ENCODE measurements at places on chromosomes 5 and 9.

DNA sequence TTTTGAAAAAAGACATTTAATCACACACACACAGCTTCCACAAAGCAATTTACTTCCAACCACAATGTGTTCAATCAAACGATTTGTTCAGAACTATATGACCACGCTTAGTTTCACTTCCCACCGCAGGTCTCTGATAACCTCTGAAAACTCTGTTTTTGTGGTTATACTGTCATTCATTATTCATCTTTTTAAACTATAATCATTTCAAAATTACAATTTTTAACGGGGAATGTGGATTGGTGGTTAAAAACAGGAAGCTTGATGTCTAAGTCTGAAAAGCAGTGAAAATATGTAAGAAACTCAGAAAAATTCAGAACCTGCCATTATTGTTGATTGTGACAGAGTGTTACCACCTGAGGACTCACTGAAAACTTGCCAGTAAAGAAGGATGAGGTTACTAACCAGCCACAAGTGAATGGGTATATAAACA, 12.7 kb upstream of the TMEM174 start:
- DNase-seq, result no peak
- no peaks in the 10 kb centered on the region for H3K4me1 ChIP-seq
- H3K4me3 ChIP-seq, result no peak overlapping the region
- H3K36me3 ChIP-seq, result no peaks in the 10 kb centered on the region
- H3K27ac ChIP-seq, result no peak overlapping the region
- no peaks in the 10 kb centered on the region for H3K27me3 ChIP-seq

GRCh38 chr5:124054564-124054963, 542.6 kb downstream of the CSNK1G3 start:
- DNase-seq, result no peak
- H3K27ac ChIP-seq, result no peak overlapping the region
- no peaks in the 10 kb centered on the region for H3K36me3 ChIP-seq
- H3K27me3 ChIP-seq, result no peaks in the 10 kb centered on the region
- H3K4me3 ChIP-seq, result no peak overlapping the region
- H3K4me1 ChIP-seq, result peaks cover 14% of the 10 kb centered on the region

DNA sequence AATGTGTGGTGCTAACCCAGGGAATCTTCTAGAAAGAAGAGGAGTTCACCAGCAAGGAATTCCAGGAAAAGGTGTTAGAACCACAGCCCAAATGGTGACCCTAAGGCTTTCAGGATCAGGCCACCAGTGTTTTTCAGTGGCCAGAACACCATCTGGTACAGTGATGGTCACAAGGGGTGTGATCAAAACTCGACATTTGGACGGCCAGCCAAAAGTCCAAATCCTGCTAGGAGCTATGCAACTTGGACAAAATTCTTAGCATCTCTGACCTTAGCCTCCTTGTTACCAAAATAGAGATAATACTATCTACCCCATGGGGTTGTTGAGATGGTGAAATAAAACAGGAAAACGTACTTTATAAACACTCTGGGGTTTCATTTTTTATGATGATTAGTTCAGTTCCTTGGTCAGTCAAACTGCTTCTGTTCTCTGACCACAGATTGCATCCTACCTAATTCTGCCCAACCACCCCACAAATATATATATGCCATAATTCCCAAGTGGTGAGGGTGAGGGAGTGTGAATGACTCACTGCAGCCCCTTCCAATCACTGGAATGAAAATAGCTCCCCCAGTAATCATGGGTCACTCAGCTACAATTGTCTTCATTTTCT, 210.3 kb downstream of the CDK5RAP2 start:
- no peak overlapping the region for H3K27ac ChIP-seq
- H3K4me3 ChIP-seq, result no peak overlapping the region
- no peaks in the 10 kb centered on the region for H3K4me1 ChIP-seq
- H3K36me3 ChIP-seq, result no peaks in the 10 kb centered on the region
- no peaks in the 10 kb centered on the region for H3K27me3 ChIP-seq

- H3K4me3 ChIP-seq, result no peak overlapping the region
- no peak overlapping the region for H3K27ac ChIP-seq
- no peaks in the 10 kb centered on the region for H3K4me1 ChIP-seq
Observed at GRCh38 chr5:33701251-33701650, 190.5 kb downstream of the ADAMTS12 start.

DNA sequence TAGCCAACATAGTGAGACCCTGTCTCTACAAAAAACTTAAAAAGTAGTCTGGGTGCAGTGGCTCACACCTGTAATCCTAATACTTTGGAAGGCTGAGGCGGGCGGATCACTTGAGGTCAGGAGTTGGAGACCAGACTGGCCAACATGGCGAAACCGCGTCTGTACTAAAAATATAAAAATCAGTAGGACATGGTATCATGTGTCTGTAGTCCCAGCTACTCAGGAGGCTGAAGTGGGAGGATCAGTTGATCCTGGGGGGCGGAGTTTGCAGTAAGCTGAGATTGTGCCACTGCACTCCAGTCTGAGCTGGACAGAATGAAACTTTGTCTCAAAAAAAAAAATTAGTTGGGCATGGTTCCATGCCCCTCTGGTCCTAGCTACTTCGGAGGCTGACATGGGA, 57.9 kb upstream of the MIER3 start:
- no peaks in the 10 kb centered on the region for H3K36me3 ChIP-seq
- no peaks in the 10 kb centered on the region for H3K4me1 ChIP-seq
- DNase-seq, result no peak

DNA sequence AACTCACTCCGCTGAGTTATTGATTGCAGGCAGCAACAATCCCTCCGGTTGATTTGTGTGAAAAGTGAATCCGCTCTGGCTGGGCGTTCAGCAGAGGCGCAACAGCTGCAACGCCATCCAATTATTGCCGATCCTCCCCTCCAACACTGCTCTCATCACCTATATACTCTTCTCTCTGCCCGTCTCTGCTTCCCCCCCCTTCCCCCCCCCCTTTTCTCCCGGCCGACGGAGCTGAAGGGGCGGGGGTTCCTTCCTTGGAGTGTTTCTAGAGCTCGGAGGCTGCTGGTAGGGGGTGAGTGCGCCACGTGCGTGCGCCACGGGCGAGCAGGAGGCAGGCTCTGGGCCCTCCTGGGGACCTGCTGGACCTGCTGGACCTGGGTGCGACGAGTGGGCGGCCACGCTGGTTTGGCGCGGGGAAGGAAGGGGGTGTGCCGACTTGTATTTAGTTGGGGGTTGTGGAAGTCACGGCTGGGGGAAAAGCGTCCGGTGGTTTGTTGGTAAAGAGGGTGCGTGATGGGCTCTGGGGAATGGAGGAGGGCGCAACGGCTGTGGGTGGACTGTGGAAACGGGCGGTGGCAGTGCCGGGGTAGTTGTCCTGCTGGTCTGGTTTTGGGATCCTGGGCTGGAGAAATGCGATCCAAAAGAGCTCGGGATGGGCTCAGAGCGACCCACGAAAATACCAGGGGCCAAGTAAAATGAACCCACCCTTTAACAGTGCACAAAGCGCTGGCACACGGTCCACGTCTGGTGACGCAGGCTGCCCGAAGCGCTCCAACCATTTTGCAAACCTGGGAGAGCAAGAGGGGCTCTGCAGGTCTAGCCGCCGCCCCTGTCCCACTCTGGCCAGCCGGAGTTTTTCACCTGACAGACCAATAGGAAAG, 6.4 kb upstream of the MEF2C start:
- peaks cover 53% of the 10 kb centered on the region for H3K4me1 ChIP-seq
- DNase-seq, result peak; percentile 86
- peak overlapping the region; percentile 61 for H3K4me3 ChIP-seq
- no peaks in the 10 kb centered on the region for H3K27me3 ChIP-seq
- H3K27ac ChIP-seq, result peak overlapping the region; percentile 87
- H3K36me3 ChIP-seq, result no peaks in the 10 kb centered on the region

DNA sequence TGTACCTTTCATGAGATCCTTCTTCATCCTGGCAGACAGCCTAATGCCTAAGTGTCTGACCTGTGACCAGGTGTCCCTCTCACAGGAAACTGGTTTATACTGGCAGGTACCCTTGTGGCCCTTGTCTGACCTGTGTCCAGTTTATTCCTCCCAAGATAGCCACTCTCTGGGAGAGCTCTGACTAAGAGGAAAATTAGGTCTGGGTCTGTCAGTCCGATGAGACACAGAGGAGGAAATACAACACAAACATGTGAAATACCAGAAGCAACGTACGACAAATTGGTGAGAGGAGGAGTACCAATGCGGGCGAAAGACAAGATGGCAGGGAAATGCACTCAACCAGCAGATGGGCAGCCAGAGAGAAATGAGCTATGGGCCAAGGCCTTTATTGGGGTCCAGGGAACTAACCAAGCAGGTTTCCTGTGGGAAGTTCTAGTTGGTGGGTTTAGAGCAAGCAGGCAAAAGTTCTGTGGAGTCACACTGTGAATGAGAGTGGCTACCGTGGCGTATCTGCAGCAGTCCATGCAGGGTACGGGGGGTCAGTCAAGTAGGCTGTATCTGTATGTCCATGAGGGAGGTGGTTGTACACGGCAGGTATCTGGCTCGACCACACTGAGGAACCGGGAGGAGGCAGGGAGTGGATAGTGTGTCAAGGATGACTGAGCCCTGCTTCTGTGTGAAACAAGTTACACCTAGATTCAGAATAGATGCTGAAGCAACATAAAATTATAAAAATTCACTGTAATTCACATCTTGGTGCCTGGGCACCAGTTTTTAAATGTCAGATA, 109.0 kb downstream of the MLLT3 start:
- H3K4me3 ChIP-seq, result no peak overlapping the region
- peak overlapping the region; percentile 56 for H3K27ac ChIP-seq
- peaks cover 16% of the 10 kb centered on the region for H3K4me1 ChIP-seq
- no peak for DNase-seq

DNA sequence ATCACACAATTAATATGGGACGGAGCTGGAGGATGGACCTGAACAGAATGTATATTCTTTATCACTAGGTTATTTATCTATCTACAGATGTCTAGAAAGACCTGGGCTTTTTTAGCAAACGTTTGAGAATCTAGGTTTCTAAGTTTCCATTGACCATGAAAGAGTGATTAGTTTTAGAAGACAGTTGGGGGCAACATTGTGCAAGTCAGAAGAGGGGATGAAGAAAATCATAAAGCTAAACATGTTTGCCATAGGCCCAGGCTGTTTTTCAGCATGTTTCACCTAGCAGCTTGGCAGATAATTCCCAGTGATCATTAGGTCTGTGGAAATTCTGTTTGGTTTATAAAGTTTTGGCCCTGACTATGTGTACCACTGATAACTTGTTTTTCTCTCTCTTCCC, 44.1 kb upstream of the CDKN2B start:
- no peak overlapping the region for H3K4me3 ChIP-seq
- no peak for DNase-seq
- H3K27ac ChIP-seq, result no peak overlapping the region
- H3K36me3 ChIP-seq, result no peaks in the 10 kb centered on the region
- no peaks in the 10 kb centered on the region for H3K27me3 ChIP-seq
- no peaks in the 10 kb centered on the region for H3K4me1 ChIP-seq

DNA sequence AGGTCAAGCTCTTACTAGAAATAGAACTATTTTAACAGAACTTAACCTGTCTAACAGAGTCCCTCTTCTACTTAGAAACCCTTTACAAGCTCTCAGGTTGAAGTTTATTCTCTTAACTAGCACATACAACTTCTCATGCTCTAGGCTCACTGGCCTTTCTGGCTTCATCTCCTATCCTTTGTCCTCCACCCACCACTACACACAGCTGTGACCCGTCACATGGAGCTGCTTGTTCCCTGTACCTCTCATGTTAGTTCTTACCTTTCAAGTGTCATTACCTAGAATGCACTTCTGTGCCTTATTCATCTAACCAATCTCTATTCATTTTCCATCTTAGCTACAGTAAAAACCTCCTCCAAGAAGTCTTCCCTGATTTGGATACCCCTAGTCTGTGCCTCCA, 89.4 kb upstream of the APC start:
- peaks cover under 1% of the 10 kb centered on the region for H3K4me1 ChIP-seq
- H3K27ac ChIP-seq, result no peak overlapping the region
- H3K36me3 ChIP-seq, result no peaks in the 10 kb centered on the region
- no peak for DNase-seq
- no peak overlapping the region for H3K4me3 ChIP-seq

DNA sequence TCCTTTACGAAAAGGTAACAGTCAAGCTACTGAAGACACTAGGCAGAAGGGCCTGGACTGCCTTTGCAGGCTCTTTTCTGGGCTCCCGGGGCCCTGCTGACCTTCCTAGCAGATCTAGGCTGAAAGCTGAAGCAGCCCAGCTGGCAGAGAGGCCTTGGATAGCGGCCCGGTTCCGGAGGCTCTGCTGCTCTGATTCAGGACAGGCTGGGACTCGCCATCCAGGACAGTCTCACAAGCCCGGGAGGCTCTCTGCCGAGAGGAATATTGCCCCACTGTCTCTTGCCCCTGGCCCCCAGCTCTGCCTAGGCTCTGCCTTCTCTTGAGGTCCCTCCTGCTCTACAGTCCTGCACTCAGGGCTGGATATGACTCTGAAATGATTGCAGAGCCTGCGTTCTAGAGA, 67.8 kb downstream of the PSD2 start:
- DNase-seq, result peak; percentile 90
- H3K27ac ChIP-seq, result peak overlapping the region; percentile 53
- no peaks in the 10 kb centered on the region for H3K36me3 ChIP-seq
- no peak overlapping the region for H3K4me3 ChIP-seq
- H3K4me1 ChIP-seq, result peaks cover 15% of the 10 kb centered on the region
- no peaks in the 10 kb centered on the region for H3K27me3 ChIP-seq

GRCh38 chr9:95107001-95107749, 210.3 kb downstream of the FANCC start:
- H3K36me3 ChIP-seq, result peaks cover 15% of the 10 kb centered on the region
- H3K27ac ChIP-seq, result peak overlapping the region; percentile 69
- peak; percentile 72 for DNase-seq
- H3K27me3 ChIP-seq, result no peaks in the 10 kb centered on the region

DNA sequence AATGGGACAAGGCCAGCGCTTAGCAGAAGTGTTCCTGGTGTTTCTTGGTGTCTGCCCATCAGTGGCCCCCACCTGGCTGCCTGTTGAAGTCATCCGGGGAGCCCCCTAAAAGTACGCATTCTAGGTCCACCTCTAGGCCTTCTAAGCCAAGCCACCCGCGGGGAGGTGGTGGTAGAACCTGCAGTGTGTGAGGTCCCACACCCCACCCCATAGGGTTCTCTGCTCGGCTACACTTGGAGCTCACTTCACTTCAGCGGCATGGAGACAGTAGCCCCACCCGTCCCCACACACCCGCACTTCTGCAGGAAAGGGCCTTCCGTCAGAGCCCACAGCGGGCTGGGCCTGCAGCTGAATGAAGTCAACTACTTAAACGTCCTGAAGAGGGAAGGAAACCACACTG, 29.6 kb upstream of the FCN2 start:
- no peak for DNase-seq
- no peaks in the 10 kb centered on the region for H3K27me3 ChIP-seq
- H3K36me3 ChIP-seq, result no peaks in the 10 kb centered on the region
- H3K4me1 ChIP-seq, result no peaks in the 10 kb centered on the region
- H3K27ac ChIP-seq, result no peak overlapping the region

- no peaks in the 10 kb centered on the region for H3K36me3 ChIP-seq
- H3K27ac ChIP-seq, result no peak overlapping the region
- H3K4me1 ChIP-seq, result no peaks in the 10 kb centered on the region
- H3K4me3 ChIP-seq, result no peak overlapping the region
- no peak for DNase-seq
Observed at GRCh38 chr5:124755565-124755964, 9.1 kb upstream of the ZNF608 start.

GRCh38 chr5:61595426-61595825, 263.4 kb downstream of the ZSWIM6 start:
- H3K27me3 ChIP-seq, result no peaks in the 10 kb centered on the region
- H3K27ac ChIP-seq, result no peak overlapping the region
- no peaks in the 10 kb centered on the region for H3K36me3 ChIP-seq
- H3K4me1 ChIP-seq, result no peaks in the 10 kb centered on the region

Data from sigmoid colon (tissue), 7 donors.